ENCODE measurements at places on chromosomes 12 and 14.

GRCh38 chr12:108884116-108885012, 4.5 kb downstream of the DAO start:
- DNase-seq = peak; percentile 24

DNA sequence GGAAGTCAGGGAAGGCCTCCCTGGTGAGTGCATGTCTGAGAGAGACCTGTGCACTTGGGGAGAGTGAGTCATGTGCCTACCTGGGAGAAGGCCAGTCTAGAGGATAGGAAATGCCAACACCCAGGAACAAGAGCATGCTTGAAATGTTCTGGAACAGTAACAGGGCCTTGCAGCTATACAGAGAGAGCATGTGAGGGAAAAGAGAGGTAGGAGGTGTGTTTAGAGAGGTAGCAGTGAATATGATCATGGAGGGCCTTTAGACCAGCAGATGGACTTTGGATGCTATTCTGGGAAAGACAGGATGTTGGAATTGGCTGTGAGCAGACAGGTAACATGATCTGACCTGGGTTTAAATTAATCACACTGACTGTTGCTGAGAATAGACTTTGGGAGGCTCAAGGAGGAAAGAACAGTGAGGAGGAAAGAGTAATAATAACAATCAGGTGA, 1143.6 kb downstream of the FLRT2 start:
- no peak for DNase-seq

GRCh38 chr14:54121466-54122027, 164.9 kb upstream of the BMP4 start:
- DNase-seq = no peak

DNA sequence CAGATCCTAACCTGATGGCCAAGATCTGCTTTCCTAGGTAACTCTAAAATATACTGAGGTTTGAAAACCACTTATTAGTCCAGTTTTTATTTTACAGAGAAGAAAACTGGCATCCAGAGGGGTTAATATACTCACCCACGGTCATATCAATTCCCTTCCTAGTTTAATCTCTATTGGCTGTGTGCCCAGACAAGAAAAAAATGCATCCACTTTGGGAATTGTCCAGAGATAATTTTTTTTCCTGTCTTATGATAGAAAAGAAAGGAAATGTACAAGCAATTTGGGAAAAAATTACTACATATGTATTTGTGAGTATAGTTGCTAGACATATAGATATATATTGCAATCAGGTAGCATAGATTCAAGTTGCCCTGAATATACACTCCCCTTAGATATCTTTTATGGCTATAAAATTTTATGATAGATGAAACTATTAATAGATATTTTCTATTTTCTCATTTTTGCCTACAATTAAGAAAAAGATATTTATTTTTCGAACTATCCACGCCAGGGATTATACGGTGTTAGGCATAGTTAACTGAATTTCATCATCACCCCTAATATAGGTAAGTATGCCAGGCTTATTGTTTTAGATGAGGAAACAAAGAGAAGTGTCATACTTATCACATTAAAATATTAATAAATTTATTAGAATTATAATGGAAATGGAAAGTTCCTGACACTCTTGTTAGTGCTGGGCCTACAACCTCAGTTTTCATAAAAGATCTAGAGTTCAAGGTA, 100.5 kb upstream of the SLC38A2 start:
- no peak for DNase-seq

- DNase-seq = no peak
These were observed 164.0 kb downstream of the NUAK1 start for GRCh38 chr12:105974738-105975137.

- DNase-seq = no peak
These were observed 26.5 kb upstream of the BMP4 start for GRCh38 chr14:53983112-53983511.

GRCh38 chr14:100844421-100844820, 18.5 kb downstream of the MEG3 start:
- no peak for DNase-seq

DNA sequence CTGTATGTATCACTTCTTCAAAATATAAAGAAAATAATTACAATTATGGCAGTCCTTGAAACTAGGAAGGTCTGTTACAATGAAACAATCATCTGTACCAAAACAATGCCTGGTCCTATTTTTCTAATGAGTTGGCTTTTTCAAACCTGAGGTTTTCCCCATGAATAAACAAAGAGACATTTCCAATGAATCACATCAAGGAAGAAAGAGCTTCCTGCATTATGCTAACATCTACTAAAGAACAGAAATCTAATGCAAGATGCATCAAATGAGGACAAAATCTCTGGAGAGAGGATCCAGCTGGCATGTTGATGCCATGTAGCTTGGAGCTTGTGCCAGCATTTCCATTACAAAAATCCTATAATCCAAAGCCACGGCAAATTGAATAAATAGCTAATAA, 29.3 kb downstream of the NIN start:
- no peak for DNase-seq

- DNase-seq = no peak
These were observed 1.5 kb downstream of the PNMA1 start for GRCh38 chr14:73712540-73713180.

DNA sequence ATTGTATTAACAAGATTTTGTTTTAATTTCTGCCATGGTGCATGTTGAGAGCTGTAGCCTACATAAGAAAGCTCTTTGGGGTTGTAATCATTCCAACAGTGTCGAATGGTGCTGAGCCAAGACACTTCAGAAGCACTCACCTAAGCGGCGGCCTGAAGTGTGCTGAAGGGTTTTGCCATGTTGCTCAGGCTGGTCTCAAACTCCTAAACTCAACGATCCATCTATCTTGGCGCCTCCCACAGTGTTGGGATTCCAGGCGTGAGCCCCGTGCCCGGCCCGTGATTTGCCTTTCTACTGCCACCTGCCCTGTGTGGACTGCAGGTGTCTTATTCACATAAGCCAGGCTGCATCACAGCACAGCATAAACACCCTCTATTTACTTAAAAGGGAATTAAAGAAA, 48.9 kb downstream of the AMN start:
- no peak for DNase-seq

- no peak for DNase-seq
These were observed 42.5 kb downstream of the SLC2A13 start for GRCh38 chr12:40063414-40063813.

- DNase-seq = no peak
These were observed 26.9 kb downstream of the MVK start for GRCh38 chr12:109600481-109600880.

DNA sequence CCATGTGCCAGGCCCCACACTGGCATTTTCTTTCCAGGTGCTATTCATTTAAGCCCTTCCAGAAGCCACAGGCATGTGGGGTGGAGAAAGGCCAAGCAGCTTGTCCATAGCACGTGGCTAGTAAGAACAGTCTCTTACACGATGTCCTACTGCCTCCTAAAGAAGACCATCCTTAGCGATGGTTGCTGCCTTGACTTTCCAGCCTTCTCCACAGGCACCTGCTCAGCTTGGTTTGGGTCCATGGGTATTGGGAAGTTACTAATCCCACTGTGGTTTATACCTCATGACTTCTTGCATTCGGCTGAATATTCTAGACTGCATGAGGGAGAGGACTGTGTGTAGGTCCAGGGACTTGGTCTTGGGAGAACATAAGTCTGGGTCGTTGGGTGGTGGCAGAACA, 49.2 kb downstream of the NINJ2 start:
- no peak for DNase-seq

- DNase-seq = no peak
These were observed 2.0 kb downstream of the RABGGTA start for GRCh38 chr14:24269368-24269767.

GRCh38 chr14:82501554-82501953, 967.9 kb upstream of the SEL1L start:
- no peak for DNase-seq

GRCh38 chr12:14768823-14769405, 34.4 kb downstream of the WBP11 start:
- DNase-seq = no peak

DNA sequence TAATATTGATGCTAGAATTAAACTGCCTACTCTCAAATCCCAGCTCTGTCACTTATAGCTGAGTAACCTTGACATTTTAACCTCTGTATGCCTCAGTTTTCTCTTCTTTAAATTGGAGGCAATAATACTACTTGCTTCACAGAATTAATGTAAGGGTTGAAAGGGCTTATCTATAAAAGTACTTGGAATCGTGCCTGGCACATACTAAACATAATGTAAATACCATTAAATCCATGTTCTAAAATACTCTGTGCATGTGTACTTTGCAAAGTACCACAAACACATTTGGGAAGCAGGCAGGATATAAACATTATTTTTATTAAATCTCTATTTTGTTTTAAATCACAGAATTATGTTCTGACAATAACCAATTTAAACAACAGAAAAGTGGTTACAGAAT, 41.9 kb downstream of the DYRK4 start:
- DNase-seq = no peak

- DNase-seq = no peak
These were observed 3.1 kb upstream of the CREBL2 start for GRCh38 chr12:12608557-12608957.

- no peak for DNase-seq
These were observed 88.4 kb upstream of the TMEM132C start for GRCh38 chr12:128178565-128178964.

GRCh38 chr14:89504091-89504490, 87.1 kb upstream of the FOXN3 start:
- DNase-seq = no peak

DNA sequence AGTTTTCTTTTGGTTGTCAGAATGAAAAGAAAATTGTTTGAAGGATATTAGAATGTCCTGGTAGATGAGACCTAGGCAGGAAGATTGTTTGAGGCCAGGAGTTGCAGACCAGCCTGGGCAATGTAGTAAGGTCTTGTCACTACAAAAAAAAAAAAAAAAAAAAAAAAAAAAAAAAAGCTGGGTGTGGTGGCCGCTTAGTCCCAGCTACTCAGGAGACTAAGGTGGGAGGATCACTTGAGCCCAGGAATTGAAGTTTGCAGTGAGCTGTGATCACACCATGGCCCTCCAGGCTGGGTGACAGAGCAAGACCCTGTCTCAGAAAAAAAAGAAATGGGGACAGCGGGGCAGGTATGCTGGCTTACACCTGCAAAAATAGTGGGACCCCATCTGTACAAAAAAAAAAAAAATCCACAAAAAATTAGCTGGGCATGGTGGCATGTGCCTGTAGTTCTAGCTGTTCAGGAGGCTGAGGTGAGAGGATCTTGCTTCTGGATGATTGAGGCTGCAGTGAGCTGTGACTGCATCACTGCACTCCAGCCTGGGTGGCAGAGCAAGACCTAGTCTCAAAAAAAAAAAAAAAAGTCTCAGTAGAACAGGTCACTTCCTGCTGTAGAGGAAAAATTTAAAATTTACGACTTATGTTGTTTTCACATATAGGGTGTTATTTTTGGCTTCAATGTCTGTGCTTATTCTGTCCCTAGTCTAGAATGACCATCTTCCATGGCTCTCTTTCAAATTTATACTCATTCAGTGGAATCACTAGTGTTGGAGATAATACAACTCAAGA, 70.7 kb downstream of the PPHLN1 start:
- DNase-seq = no peak

Data from SIG-M5 (cell line).